ENCODE measurements at places on chromosomes 1 and 21.

DNA sequence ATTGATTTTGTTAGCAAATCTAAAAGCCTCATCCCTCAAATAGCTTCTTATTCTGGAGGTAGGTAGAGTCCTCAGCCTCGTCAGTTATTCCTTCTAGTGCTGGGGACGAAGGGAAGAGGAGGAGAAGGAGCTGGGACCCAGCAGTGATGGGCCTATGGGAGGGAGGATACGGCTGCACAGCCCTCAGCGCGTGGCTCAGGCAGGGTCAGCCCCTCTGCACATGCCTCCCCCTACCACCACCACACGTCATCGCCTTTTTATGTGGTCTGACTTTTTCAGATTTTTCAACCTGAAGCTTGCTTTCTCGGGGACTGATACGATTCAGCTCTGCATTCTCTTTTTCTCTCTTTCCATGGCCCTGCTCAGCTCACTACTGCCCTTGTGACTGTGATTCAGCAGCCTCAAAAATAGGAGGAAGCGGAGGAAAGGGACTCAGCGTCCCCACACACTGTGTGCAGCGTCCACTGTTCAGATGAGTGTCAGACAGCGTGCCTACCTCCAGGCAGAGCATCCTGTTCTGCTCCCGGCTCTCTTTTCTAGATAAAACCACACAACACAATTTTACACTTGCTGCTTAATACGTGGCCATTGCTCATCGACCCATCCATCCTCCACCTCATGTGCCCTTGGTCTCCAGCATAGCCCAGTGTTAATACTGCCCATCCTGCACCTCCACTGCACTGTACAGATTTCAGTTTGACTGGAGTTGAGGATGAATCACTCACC, 827 bp downstream of the OR2B11 start:
- DNase-seq, result no peak

- no peak for DNase-seq
Measured at GRCh38 chr21:25408666-25409065, 198.6 kb downstream of the MRPL39 start.

DNA sequence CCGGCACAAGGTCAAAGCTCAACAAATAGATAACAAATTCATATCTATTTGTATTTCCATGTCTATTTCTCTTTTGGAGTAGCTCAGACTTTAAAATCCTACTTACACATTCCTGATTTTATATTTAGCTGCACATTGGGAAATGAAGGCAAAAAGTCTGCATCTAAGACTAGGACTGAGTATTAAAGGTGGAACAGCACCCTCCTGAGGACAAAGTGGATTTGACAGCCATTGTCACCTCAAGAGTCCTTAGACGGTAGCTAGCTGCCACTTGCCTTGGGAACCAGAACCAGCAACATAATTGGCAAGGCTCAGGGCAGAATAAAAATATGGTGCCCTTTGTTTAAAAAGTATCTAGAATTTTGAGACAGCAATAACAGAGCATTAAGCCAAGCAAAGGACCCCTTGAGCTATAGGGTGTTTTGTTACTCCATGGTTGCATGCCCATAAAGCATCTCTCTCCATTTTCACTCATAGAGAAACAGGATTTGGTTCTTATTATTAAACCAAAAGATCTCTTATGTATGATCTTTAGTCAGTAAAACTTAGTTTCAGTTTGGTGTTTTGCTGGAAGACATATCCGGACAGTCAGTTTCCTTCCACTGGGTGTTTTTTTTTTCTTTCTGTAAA, 30.0 kb upstream of the SGIP1 start:
- peak; percentile 62 for DNase-seq

- DNase-seq, result no peak
Measured at GRCh38 chr1:86527306-86527705, 19.6 kb upstream of the CLCA4 start.

- peak; percentile 86 for DNase-seq
Measured at GRCh38 chr1:178726087-178726517, 1.1 kb downstream of the RALGPS2 start.

DNA sequence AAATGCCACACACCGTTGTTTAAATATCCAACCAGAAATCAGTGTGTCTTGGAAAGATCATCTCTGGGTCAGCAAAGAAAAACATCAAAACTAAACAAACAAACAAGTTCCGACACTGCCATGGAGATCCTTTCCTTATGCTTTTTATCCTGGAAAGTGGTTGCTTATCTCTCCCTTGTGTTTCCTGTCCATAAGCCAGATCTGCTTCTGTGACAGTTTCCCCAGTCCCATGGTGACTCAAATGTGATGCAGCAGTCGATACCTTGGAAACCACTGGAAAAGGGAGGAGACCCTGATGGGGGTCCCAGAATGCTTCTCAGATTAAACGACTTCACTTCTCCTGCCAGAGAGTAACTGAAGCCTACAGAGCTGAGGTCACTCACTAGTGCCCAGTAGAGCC, 94.7 kb downstream of the DMRTA2 start:
- no peak for DNase-seq

GRCh38 chr1:206479183-206480125, 9.2 kb downstream of the IKBKE start:
- peak; percentile 88 for DNase-seq

DNA sequence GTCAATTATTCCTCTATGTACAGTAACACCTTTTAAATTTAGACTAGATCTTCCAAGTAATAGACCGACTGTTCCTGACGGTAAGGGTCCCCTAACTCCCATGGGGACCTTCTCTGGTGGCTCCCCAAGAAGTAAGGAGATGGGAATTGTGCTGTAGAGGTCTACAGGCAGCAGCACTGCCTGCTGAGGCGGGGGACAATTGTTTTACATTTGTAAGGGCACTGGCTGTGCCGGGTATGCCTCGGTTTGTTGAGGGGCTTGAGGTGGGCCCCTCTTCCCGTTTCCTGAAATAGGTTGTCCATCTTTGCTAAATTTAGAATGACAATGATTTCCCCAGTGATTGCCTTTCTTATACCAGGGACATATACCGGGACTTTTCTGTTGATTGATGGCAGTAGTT, 13.1 kb upstream of the L1TD1 start:
- DNase-seq, result no peak

- no peak for DNase-seq
Measured at GRCh38 chr1:117860896-117861610, 68.4 kb downstream of the GDAP2 start.

DNA sequence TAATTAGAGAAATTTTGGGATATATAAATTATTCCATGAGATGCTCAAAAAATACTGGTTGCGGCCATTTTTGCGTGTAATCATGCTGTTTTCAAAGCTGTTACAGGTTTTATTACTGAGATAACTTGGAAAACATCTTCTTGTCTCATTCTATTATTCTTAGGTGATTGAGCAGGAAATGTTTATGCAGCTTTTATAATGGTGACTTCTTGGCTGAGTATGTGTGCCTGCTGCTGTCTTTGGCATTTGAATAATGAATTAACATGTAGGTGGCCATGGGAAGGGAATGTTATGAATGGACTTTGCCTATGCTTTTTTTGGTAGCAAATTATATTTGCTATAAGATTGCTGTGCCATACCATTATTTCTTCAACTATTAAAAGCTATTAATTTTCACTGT, 52.5 kb downstream of the RASAL2 start:
- DNase-seq, result no peak

- DNase-seq, result peak; percentile 20
Measured at GRCh38 chr1:9293533-9294404, 1.1 kb downstream of the SPSB1 start.

DNA sequence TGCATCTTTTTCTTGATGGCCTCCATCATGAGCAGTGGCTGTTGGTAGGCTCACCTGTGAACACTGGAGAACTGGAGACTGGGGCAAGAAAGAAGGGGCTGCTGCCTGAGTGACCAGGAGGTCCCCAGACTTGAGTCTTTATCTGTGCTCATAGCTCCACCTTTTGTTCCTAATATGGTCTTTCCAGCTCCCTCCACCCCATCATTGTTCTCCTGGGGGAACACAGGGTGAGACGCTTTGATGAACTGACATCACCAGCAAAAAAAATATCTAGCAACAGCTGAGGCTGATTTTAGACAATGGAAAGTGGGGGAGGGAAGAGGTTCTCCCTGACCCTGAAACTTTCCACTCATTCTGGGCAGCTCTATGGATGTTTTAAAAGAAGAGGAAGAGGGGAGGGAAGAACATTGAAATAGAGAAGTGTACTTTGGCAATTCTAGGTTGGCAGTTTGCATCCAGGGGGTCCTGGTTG, at the start of gene TPM3:
TPM3 (minus strand) TSS at position 111 of the 472 bp plus-strand sequence; CDS start at position 29, 82 bp downstream.
- DNase-seq, result no peak

DNA sequence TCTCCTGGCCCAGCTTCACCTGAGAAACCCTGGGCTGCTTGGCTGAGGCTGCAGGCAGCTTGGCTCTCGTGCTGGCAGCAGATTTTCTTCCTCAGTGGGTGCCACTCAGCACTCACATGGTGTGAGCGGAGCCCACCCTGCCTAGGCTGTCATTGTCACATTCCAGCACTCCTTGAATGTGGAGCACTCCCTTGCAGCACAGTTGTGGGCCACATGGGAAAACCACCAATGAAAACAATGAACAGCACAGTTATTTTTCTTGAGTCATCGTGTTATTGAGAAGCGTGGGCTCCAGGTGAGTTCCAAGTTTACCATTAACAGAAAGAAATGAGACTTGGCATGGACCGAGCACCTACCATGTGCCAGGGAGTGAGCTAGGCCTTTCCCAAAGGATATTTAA, 27.2 kb upstream of the TRIM67 start:
- no peak for DNase-seq

- DNase-seq, result no peak
Measured at GRCh38 chr1:177863796-177864195, 106.1 kb downstream of the SEC16B start.

DNA sequence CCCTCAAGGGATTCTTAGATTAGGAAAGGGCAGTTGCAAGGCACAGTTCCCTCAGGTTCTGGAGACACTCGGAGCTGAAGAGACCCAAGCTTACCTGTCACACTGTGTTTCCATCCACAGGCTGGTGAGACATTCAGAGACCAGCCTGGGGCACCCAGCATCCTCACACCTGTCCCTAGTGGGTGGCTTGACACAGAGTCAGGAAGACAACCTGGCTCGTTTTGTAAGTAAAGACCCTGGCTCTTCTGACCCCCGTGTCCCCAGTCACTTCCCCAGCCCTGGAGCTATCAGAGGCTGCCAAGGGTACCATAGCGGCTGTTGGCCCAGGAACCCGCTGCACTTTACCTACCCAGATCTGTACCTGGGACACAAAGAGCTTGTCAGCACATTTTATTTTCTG, 409.8 kb downstream of the MATN1 start:
- DNase-seq, result no peak

- no peak for DNase-seq
Measured at GRCh38 chr1:196558411-196558810, 49.8 kb downstream of the KCNT2 start.

DNA sequence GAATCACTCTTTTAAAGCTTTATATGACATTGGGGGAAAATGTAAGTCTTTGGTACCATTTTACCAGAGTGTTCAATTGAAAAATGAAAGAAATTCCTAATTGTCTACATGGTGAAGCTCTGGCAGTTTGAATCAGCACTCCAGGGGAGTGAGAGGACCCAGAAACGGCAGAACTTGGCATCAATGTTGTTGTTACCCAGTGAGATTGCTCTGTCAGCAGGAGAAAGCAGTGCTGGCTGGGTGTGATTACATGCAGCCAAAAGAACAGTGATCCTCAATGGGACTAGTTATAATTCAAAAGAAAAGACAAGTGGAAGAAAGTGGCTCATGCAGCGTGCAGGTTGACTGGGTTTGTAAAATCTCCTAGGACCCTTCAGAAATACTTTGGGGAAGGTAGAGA, 206.4 kb downstream of the PTPRC start:
- no peak for DNase-seq

- no peak for DNase-seq
Measured at GRCh38 chr1:24418898-24419628, 3.5 kb downstream of the NIPAL3 start.

GRCh38 chr1:207868251-207868773, 42.6 kb downstream of the CD34 start:
- peak; percentile 55 for DNase-seq

DNA sequence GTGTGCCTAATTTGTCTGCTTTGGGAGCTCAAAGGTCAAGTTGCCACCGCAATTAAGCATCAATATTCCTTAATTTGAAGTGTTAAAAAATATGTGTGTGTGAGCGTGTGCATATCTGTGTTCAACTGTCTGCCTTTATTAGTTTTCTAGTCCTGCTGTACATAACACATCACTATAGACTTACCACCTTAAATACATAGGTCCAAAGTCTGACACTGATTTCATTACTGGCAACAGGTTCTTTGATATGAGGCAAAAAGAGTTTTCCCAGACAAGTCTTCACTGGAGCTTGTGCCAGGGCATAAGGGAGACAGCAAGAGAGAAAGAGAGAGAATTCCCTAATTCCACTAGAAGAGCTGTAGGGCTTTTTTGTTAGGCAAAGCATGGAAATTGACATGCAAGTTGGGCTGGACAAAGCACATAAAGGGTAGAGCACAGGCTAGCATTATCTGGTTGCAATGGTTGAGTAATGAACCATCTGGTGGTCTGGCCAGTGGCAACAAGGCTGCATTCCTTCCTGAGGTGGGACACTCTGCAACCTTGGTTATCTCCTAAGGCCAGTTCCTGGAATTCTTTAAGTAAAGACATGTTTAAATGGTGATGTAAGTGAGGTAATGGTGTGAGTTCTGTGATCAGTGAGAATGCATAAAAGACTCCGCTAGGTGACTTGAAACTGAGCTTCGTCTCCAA, 457.2 kb upstream of the ADAMTS5 start:
- DNase-seq, result no peak

DNA sequence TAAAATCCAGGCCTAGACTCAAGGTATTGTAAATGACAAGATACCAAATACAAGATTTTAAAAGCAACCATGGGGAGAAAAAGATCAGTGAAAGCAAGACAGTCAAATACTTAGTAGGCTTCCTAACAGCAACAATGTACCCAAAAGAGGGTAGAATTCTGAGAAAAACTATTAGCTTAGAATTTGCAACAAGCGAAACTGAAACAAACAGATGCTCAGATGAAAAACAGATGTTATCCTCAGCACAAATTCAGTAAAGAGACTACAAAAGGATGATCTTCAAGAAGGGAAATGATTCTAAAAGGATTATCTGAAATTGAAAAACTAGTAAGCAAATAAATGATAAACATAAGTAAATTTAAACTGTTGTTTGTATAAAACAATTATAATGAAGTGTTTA, 40.0 kb downstream of the PDC start:
- DNase-seq, result no peak

Measured in WERI-Rb-1 (cell line).